Smooth muscle cell of the coronary artery (primary cell): ENCODE measurements at places on chromosomes 11 and 22. TPM values are rescaled to one million over a fixed set of nuclear protein-coding genes. Genes with fewer than 3 reads are reported as not detected.

Gene GGTLC3
- total RNA-seq = not detected in 2 replicates

Gene OR8K3
- not detected in 2 replicates for total RNA-seq

Gene INS
- not detected in 2 replicates for total RNA-seq

Gene POLR2L
- total RNA-seq = 262 and 474 TPM in 2 replicates

Gene SUN2
- total RNA-seq = 41.9 and 65.1 TPM in 2 replicates

Gene SPTBN2
- 0.94 and 9.2 TPM in 2 replicates for total RNA-seq

Gene SERGEF
- total RNA-seq = 26.6 and 39.4 TPM in 2 replicates

Gene BSX
- total RNA-seq = not detected in 2 replicates

Gene MS4A4A
- total RNA-seq = not detected in 2 replicates

Gene RCOR2
- total RNA-seq = 0.70 and 4.5 TPM in 2 replicates
